Stimulated activated CD4-positive, alpha-beta T cell treated with anti-CD3 and anti-CD28 coated beads, Interleukin-12 subunit alpha, Interleukin-12 subunit beta, amount 100 ng/mL, for 48 hours (primary cell): ENCODE measurements at places on chromosomes 3 and 15.

DNA sequence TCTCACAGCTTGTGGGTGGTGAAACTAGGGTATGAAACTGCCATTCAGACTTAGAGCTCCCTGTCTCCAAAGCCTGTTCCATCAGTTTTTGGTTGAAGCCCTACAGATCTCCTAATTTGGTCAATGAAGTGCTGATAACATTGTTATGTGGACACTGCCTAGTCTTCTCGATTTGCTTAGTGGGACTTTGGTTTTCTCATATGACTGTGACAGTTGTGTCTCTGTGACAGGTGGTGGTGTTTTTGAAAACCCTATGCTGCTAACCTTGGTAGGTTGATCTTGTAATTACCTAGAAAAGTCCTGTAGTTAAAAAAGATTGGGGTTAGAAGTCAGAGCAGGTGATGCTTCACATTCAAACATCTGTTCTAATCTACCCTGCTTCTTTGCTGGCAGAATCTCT is 9.2 kb downstream of the PPM1L start:
- no peak for DNase-seq

DNA sequence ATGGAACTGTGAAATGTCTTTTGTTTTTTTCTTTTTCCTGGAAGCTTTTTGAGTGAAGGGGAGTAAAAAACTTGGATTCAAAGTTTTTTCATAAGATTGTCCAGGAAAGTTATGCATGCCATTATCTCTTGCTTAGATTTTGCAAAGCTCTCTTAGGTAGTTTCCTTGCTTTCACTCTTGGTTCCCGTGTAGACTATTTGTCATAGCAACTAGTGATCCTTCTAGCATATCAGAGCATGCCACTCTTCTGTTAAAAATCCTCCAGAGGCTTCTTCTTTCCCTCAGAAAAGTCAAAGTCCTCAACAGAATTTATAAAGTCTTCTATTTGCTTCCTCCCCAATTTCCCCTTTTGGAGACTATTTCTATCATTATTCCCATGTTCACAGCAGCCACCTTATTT is 21.1 kb downstream of the GTF2E1 start:
- no peak for DNase-seq

GRCh38 chr3:98333989-98334606 is 19.6 kb upstream of the OR5K4 start:
- DNase-seq, result no peak

DNA sequence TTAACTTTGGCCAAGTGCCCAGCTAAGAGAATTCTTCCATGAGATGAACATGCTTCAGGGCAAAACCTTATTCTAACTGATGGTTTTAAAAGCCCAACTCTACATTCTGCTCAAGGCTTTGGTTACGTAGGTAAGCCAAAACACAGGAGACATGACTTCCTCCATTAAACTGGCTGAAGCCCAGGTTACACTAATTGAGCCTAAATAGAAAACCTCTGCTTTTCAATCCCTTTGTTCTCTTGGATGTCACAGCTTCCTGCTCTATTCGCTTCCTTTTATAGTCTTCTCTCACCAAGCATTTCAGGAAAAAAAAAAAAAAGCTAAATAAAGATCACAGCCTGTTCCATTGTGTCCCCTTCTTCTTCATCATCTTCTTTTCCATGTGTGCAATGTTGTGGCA is 420.4 kb downstream of the TIGIT start:
- no peak for DNase-seq

GRCh38 chr3:17412950-17413530 is 329.4 kb downstream of the TBC1D5 start:
- DNase-seq, result no peak

DNA sequence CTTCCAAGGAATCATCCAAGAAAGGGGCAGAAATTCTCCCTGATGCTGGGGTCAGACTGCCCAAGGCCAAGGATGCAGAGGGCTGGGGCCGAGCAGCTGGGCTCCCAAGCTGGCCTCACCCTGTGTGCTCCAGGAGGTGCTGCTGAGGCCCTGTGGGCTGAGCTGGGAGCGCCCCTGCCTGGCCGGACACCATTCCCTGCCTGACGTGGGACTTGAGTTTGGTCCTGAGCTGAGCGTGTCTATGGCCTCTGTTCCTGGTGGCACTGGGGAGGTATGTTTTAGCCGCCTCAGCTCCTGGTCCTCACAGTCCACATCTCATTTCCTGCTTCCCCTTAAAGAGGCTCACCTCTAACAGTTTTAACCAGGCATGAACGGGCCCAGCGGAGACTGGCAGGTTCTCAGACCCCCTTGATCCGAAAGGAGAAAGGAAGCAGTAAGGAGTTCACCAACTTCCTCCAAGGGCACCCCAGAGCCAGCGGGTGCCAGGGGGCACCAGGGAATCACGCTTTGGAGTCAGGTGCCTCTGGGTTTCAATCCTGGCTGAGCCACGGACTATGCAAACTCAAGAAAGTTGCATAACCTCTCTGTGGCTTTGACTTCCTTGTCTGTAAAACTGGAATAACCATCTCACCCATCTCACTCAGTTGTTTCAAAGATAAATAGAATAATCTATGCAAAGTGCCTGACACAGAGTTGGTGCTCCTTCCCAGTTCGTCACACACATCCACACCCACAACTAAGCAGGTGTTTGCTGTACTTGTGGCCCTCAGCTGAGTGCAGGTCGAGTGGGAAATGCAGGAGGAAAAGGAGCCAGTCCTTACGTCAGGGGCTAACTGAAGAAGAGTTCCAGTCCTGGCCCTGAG is 48.6 kb downstream of the SLC12A8 start:
- no peak for DNase-seq

- DNase-seq, result no peak
Observed at GRCh38 chr3:120762615-120763014, 20.1 kb downstream of the GTF2E1 start.

DNA sequence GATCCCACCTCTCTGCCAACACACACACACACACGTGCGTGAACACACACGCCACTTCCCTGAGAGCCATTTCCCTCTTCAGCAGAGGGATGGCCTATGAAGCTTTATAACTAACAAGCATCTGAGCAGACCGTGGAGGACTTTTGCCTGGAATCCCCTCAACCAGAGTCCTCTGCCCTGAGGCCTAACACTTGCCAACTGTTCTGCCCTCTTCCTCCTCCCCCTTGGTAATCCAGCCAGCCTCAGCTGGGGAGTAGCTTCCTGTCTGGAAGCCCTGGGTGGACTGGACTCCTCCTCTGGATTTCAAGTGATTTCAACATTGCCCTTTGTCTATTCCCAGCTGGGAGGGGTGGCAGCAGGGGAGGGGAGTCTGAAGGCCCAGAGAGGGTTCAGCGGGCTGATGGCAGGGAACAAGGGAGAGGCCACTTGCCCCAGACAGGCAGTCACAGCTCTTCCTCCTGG is 68.4 kb upstream of the HACD2 start:
- DNase-seq, result no peak

DNA sequence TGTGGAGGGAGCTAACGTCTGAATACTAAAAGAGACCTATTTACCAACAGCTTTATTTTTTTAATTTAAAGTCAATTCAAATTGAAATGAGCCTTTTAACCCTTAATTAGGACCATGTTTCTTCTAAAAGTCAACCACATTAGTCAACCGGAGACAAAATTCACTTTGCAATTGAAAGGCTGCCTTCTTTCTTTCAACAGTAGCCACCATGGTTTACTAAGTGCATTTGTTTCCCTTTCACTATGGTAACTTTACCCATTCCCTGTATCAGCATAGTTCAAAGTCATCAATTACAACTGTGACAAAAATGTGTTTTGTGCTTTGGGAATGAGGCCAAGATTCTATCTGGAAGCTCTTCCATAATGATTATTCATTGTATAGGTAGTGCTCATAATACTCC is 225.4 kb downstream of the EPHA3 start:
- no peak for DNase-seq

DNA sequence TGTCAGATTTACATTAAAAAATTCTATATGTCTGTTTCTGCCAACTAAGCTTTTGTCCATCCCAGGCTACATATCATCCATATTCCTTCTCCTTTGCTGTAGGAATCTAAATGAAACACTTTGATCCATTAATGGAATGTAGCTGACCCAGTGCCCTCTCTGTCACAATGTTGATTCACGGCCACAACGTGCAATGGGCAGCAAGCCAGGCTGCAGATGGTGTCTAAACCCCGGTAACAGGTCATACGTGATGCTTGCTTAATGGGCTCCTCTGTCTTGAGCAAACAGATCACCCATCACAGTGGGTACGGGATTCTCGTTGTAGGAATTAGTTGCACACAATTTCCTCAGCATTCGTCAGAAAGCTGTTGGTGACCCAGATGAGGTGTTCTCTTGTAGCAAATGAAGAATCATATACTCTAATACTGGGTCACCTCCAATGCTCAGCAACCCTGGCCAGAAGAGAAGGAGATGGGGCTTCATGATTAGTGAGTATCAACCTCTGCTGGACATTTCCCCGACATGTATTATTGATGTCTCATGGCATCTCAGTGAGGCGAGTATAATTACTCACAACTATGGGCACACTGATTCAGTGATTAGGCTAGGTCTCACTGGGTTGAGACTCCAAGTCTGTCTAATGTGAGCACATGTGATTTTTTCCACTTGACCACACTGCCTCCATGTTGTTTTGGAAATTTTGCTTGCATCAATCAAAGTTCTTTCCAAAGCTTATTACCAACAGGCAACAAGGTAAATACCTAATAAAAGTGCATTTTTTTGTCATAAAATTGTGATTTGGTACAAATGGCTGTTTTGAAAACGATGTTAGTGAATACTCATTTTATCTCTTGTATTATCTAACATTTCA is 12.9 kb upstream of the DCBLD2 start:
- DNase-seq, result no peak

DNA sequence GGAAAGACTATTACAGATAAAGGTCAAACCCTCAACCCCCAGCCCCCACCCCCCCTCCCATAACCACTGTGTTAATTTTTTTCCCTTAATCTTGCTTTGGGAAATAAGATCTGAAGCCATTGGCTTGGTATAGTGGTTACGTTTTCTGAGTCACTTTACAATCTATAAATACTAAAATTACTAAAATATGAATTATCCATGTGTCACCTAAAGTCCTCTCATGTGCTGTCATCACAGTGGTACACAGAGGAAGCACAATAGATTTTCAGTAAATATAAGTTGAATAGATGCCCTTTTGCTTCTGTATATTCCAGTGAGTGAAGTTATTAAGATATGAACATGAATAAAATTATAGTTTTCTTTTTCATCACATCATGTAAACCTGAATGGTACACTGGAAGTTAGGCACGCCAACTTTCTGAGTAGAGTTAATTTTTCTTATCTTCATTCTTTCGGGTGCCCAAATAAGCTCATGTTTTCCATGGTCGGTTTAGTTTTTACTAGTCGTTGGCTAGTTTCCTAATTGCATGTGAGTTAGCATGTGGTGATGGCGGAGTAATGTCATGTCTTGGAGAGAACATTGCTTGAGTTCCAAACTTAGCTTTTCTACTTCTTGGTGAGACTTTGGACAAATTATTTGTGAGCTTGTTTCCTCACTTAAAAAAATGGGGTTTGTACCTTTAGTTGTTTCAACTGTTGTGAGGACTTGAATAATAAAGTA is 11.5 kb downstream of the PPP4R2 start:
- no peak for DNase-seq

- DNase-seq, result no peak
Observed at GRCh38 chr3:51673802-51674654, 3.0 kb downstream of the TEX264 start.

DNA sequence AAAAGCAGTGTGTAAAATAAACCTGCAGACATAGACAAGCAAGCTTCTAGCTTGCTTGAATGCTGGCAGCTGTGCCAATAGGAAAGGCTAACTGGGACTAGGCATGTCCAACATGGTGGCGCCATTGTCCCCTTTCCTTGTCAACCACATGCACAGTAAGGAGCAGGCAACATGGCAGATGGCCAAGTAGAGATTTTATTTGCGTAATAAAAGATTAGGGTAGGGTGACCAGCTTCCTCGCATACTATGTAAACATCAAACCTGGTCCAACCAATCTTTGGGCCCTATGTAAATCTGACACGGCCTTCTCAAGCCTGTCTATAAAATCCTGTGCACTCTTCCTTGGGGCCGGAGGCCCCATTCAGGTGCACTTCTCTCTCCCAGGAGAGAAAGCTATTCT is 575.4 kb upstream of the GOLIM4 start:
- no peak for DNase-seq
